Activated CD8-positive, alpha-beta memory T cell treated with anti-CD3 and anti-CD28 coated beads for 48 hours (primary cell): ENCODE measurements at places on chromosomes 1 and 21.

- DNase-seq: no peak
Observed at GRCh38 chr1:3633344-3634058, 8.7 kb downstream of the TPRG1L start.

DNA sequence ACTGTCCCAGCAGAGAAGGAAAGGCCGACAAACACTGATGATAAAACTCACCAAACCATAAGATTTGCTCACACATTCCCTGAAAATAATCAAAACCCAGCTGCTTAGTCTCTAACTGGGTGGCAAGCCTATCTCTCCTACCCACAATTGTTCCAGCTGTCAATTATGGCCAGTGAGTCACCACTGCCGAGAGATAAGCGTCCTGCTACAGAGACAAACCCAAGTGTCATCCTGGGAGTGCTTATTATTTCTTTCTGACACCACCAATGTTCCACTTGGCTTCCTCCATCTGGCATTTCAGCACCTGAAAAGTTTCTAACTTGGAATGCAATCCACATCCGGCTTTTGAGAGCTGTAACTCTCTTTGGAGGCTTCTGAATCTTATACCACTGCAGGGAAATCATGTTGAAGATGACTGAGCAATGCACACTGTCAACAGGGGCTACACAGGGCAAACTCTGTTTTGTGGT lies 51.5 kb upstream of the VAV3 start:
- no peak for DNase-seq

GRCh38 chr1:243980471-243980870 lies 70.6 kb upstream of the ZBTB18 start:
- no peak for DNase-seq

DNA sequence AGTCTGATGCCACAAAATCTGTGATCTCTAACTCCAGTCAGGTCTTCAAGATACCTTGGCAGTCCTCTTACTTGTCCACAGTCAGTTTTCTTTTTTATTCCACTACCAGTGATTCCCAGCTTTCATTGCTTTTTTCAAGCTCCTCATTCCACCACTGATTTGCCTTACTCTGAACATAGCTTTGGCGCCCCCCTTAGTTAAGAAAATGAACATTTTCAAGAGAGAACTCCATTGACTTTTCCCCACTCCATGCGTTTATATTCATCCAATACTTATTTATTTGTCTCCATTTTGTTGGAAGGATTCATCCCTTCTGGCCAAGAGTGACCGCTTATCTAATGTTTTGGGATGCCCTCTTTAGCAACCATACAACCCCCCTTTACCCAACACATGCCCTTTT lies 33.9 kb upstream of the IPO9 start:
- DNase-seq: no peak

- no peak for DNase-seq
Observed at GRCh38 chr1:29444782-29445729, 208.7 kb downstream of the PTPRU start.

DNA sequence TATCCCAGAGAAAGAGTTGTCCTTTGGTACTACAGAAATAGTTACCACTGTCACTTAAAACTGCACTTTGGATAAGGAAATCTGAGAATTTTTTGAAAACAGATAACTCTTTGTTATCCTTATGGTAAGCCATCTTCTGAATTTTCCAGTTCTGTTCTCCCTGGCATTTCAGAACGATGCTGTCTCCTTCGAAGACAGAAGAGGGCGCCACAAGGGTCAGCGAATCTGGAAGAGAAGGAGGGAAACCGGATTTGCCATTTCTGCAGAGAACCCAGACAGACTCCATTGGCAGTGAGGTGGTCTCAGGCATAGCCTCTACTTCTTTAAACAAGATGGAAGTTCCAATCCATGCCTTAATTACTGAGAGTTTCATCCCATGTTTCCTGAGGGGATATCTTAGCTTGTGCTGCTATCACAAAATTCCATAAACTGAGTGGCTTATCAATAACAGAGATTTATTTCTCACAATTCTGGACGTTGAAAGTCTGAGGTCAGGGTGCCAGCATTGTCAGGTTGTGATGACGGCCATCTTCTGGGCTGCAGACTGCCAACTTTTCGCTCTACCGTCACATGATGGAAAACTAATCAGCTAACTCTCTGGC lies 6.4 kb downstream of the FCRL2 start:
- no peak for DNase-seq

GRCh38 chr1:87165177-87165576 lies 163.5 kb upstream of the LMO4 start:
- DNase-seq: no peak

GRCh38 chr1:228837817-228838716 lies 102.8 kb downstream of the RHOU start:
- DNase-seq: no peak

- no peak for DNase-seq
Observed at GRCh38 chr1:32240140-32240951, 6.7 kb upstream of the FAM167B start.

DNA sequence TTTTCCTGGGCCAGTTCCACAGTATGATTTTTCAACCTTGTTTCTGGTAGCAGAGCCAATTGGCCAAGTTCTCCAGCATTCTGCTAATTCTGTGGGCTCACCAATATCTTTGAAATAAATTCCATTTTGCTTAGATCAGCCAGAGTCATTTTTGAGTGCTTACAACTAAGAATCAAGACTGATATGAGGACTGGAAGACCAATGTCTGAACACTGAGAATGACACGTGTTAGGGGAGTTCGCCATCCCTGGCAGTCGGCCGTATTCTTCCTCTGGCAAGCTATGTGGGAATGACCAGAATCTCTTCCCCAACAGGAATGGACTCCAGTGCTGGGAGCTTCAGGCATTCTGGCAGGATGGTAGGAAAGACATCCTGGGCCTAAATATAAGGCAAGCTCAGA lies 4.9 kb upstream of the TENT5C start:
- no peak for DNase-seq

GRCh38 chr1:91889717-91890459 lies 3.9 kb upstream of the TGFBR3 start:
- no peak for DNase-seq

- no peak for DNase-seq
Observed at GRCh38 chr1:101086783-101087182, 61.2 kb upstream of the DPH5 start.
